ENCODE measurements at places on chromosomes 5 and 9.

- DNase-seq, result no peak
These were observed 280.7 kb downstream of the KCTD16 start for GRCh38 chr5:144451187-144451973.

GRCh38 chr5:126954981-126955380 is 75.4 kb downstream of the MARCHF3 start:
- no peak for DNase-seq

- DNase-seq, result no peak
These were observed 234.1 kb downstream of the ADAMTS6 start for GRCh38 chr5:65247594-65247993.

DNA sequence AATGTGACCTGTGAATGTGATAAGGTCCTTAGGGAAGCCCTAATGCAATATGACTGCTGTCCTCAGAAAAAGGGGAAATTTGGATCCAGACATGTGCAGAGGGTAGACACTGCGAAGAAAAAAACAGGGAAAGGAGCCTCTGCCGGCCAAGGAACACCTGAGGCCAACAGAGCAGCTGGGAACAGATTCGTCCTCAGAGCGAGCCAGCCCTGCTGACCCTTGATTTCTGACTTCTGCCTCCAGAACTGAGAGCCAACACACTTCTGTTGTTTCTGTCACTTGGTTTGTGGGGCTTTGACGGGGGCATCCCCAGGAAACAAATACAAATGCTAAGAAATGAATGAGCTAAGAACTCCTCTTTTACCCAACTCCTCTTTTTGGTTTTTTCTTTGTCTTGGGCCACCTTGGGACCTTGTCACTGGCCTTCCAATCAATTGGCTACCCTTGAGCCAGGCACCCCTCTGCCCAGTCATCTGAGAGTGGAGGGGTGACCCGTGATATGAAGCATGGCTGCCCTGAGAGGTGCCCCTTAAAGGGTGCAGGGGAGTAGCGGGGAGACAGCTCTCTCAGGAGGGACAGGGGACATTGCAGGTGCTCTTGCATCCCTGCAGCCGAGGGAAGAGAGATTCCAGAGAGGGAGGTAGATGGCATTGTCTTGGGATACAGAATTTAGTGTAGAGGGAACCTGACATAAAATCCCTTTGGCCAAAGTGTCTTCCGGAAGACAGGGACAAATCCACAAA is 16.9 kb downstream of the TMOD1 start:
- DNase-seq, result no peak

DNA sequence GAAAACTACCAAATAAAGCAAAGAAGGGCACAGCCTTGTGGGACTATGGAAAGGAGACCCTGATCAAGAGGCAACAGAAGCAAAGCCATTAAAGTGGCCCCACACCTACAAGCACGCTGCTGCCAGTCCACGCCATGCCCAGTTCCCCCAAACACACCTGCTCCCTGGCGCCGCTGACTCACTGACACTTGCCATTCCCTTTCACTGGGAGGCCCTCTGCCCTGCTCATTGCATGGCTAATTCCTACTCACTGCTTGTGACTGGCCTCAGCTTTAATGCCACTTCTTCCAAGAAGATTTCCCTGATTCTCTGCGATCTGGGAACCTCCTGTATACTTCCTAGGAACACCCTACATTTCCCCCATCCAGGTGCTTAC is 71.2 kb upstream of the TAF1L start:
- no peak for DNase-seq

DNA sequence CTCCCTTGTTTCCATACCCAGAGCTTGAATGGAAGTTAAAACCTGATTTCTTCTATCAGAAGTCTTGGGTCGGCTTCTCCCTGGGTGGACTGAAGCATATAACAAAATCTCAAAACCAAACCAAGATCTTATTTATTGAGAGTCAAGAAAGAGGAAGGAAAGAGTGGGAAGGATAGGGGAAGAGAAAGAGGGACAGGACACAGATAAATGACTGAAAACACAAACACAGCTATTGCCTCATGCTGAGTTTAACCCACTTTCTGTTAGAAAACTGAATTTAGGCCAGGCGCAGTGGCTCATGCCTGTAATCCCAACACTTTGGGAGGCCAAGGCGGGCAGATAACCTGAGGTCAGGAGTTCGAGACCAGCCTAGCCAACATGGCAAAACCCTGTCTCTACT is 92.9 kb downstream of the PALM2AKAP2 start:
- DNase-seq, result no peak

GRCh38 chr5:79613549-79613948 is 1.3 kb downstream of the TENT2 start:
- DNase-seq, result no peak

- no peak for DNase-seq
These were observed 9.8 kb downstream of the COL23A1 start for GRCh38 chr5:178580271-178580955.

DNA sequence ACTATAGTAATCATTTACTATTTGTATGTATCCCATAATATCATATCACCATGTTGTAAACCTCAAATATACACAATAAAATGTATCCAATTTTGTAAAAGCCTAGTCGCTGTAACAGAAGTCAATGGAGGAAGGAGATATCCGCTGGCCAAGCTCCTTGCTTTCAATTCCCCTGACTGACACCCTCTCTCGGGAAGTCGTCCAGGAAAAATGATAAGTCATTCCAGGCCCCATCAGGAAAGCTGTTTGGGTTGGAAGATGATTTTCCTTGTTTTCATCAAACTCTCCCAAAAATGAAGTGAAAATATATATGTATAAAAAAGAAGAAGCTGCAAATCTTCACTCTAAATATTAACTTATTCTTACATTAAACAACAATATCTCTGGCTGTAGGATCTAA is 52.2 kb upstream of the GABRB2 start:
- DNase-seq, result no peak

- no peak for DNase-seq
These were observed 53.7 kb upstream of the VLDLR start for GRCh38 chr9:2567922-2568321.

DNA sequence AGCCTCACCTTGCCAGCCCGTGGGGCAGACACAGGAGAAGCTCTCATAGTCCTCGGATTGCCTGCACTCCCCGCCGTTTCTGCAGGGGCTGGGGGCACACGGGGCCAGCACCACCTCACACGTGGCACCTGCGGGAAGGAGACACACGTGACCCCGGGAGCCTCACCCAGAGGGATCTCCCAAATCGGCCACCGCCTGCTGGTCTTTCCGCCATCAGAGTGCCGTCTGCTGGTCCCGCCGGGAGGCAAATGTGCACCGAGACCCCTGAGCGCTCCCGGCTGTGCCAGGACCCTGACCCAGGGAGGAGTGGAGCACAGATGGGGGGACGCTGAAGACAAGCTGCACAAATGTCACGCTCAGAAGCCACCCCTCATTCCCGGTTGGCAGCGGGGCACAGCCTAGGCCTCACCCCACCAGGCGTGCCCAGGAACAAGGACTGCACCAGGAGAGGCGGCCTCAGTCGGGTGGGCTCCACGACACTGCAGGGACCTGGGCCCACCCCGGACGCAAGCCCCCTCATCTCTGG is 28.4 kb upstream of the SEC16A start:
- no peak for DNase-seq

- no peak for DNase-seq
These were observed 124.9 kb downstream of the TMEM161B start for GRCh38 chr5:88143693-88144218.

- DNase-seq, result no peak
These were observed 3.3 kb upstream of the PAIP1 start for GRCh38 chr5:43560128-43560527.

- no peak for DNase-seq
These were observed 1.4 kb downstream of the NRARP start for GRCh38 chr9:137300567-137301080.

DNA sequence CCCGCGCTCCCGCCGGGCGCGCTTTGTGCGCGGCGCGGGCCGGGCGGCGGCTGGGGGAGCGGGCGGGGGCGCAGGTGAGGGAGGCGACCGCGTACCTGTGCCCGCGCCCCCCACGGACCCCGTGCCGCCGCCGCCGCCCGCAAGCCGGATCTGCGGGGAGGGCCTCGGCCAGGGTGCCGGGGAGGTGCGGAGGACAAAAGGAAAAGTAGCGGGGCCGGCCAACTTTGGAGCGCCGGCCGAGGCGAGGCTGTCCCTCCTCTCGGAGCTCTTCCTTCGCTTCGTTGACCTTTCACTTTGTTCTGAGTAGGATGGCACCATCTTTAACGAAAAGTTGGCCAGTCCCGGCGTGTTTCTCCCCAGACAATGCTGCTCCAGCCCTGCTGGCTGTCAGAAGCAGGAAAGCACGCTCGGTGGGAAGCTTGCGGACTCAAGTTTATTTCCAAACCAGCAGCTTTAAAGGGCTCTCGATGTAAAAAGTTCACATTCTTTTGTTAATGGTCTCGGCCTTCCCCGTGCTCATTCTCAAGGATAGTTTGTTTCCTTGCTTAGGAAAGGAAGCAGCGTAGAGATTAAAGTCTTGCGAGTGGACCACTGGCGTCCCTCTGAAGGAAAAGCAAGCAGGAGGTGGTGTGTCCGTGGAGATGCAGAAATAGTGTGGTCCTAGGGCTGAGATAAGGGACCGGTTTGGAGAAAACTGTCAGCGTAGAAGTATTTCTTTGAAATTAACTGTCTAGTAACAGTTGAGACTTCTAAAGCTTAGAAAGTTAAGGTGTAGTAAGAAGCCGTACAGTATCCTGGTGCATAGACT is 639 bp downstream of the EHMT1 start:
- DNase-seq, result peak; percentile 62

GRCh38 chr9:127545196-127546124 is 66.6 kb upstream of the STXBP1 start:
- DNase-seq, result no peak

DNA sequence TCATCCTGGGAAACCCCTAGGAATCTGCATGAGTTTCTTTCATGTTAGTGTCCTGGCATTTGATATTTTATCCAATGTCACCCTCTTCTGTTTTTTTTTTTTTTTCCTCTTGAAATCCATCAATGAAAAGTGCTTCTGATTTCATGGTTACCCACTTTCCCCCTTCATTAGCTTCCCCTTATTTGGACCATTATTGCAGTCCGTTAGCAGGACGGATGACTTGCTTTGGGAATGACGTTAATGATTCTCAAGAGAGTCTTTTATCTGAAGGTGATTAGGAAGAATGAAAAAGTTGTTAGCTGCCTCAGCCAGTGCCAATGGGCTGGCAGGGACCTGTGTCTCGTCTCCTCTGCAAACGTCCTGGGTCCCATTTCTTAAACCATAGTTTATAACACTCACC is 134.7 kb downstream of the SEMA6A start:
- DNase-seq, result no peak

DNA sequence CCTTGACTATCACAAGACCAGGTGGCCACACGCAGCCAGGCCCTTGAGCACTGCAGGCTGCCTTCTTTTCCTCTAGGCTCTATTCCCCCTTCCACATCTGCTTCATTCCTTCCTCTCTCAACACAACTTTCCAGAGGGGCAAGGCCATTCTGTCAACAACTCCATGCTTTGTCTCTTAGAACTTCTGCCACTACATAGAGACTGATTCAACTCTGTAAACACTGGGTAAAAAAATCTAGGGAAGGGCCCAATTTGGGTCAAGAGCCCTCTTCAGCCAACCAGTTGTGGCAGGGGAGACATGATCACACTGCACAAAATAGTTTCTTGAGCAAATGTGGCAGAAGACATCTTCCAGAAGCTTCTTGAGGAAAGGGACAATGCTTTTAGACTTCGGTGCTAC is 55.6 kb downstream of the ATPSCKMT start:
- no peak for DNase-seq

DNA sequence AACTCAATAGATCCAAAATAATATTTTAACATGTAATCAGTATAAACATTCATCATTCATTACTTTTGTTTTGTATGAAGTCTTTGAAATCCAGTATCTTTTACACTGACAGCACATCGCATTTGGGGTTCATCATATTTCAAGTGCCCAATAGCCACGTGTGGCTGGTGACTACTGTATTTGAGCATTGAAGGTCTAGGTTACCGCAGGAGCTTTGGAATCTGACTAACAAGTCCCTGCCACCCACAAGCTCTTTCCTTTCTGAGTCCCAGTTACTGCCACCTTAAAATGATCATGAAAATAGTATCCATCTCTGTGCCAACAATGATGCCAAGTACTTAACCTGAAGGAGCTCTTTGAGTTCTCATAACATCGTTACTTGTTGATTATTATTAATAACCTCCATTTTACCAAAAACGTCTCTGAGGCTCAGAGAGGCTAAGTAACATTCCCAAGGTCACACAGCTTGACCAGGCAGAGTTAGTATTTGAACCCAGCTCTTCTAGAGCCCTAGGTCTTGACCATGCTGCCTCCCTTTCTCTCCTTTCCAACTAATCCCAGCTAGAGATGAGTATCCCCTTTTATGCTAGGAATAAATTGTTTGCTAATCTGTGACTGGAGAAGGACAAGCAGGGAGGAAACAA is 24.2 kb downstream of the ARHGEF37 start:
- DNase-seq, result no peak

DNA sequence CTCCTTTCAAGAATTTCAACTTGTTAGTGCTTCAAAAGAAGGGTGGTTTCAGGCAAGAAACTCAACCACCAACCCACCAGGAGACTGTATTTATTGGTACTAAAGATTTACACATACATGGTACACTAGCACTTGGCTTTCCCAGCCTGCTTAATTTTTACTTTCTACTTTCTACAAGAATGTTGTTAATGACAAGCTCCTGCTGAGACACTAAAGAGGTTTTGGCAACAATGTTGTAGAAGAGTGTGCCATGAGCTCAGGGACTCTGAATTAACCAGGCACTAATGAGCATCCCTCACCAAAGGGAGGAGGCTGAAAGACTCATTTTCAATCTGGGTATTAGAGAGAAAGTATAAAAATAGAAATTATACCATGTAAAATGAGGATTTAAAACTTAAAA is 195.0 kb downstream of the KIAA0825 start:
- DNase-seq, result no peak

- no peak for DNase-seq
These were observed 70.3 kb upstream of the TARS1 start for GRCh38 chr5:33370466-33370859.

DNA sequence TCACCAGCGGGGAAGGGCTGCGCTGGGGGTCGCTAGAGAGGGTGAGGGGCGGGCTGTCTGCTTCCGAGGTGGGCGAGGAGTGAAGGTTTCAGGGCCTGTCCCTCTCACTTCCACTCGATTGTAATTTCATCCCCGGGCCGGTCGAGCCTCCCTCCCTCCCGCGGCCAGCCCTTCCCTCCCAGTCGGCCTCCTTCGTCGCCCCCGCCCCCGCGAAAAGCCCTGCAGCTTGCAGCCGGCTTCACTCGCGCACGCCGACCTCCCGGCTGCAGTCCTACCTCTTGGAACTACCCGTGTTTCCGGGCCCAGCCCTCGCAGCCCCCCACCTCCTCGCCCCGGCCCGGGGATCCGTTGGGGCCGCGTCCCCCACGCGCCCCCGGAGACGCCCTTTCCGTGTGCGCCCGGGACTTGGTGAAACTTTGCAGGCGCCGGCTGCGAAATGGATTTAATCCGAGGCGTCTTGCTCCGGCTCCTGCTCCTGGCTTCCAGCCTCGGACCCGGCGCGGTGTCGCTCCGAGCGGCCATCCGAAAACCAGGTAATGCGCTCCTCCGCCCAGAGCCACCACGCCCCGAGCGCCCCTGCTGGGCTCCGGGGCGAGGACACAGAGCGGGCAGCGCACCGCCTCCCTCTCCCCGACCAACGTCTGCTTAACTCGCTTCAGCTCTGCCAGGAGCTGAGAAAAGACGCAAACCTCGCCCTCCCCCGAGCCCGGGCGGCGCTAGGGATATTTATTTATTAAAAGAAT is at the start of gene EGFLAM:
Gene EGFLAM, plus strand, starts transcription at position 241 of the 743 bp plus-strand sequence. Its CDS starts 196 bp downstream, at position 437.
- no peak for DNase-seq

GRCh38 chr5:35198686-35199085 is 31.6 kb downstream of the PRLR start:
- no peak for DNase-seq

GRCh38 chr9:124017929-124018729 is 6.6 kb downstream of the LHX2 start:
- no peak for DNase-seq

All from activated CD8-positive, alpha-beta memory T cell treated with anti-CD3 and anti-CD28 coated beads, Interleukin-2, amount 10 ng/mL, durations not matched to agents 7 days and 5 days (primary cell).